ENCODE measurements at places on chromosomes 13 and 19.

DNA sequence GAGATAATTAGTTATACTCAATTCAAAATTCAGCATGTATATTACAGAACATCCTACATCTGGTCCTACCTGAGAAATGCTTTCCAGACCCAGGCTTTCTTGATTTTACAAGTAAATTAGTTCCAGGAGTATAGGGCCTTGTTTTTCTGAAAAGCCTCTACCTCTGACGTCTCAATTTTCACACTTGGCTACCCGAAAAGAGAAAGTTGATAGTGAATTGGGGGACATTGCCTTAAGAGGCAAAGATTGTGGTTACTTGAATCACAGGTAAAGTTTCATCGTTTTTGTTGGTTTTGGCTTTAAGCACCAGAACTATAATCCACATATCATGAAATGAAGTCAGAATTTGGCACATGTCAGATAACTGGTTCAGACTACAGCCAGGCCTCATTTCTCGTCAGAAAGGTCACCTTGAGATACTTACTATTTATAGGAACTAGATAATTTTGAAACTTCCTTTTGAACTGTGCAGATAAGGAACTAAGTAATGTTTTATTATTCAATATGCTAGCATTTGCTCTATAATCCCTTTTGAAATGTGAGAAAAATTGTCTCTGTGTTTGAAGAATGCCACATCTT is 30.8 kb downstream of the FAM124A start:
- no peak overlapping the region for H3K27ac ChIP-seq
- H3K36me3 ChIP-seq, result no peaks in the 10 kb centered on the region
- DNase-seq, result no peak
- peaks cover 11% of the 10 kb centered on the region for H3K4me1 ChIP-seq

DNA sequence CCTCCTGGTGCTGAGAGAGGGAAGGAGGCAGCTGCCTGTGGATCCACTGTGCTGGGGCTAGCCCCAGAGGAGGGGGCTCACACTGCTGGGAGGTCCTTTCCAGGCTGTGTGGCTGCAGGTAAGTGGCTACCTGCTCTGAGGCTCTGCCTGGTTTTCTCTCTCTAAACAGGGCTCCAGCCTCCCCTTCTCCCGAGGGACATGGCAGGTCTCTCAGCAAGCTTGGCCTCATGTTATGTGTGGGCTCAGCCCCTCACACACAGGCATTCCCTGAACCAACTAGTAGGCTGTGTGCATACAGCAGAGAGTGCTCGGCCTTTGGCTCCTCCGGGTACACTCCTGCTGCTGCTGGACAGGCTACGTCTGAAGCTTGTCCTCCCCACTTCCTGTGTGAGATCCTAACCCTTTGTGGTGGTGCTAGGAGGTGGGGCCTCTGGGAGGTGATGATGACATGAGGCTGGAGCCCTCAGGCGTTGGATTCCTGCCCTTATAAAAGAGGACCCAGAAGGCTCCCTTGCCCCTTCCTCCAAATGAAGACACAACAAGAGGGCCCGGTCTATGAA is 4.2 kb downstream of the ZNF835 start:
- H3K27me3 ChIP-seq, result no peaks in the 10 kb centered on the region
- no peak overlapping the region for H3K27ac ChIP-seq
- no peak for DNase-seq
- H3K36me3 ChIP-seq, result peaks cover 1% of the 10 kb centered on the region
- H3K4me1 ChIP-seq, result no peaks in the 10 kb centered on the region
- no peak overlapping the region for H3K4me3 ChIP-seq

DNA sequence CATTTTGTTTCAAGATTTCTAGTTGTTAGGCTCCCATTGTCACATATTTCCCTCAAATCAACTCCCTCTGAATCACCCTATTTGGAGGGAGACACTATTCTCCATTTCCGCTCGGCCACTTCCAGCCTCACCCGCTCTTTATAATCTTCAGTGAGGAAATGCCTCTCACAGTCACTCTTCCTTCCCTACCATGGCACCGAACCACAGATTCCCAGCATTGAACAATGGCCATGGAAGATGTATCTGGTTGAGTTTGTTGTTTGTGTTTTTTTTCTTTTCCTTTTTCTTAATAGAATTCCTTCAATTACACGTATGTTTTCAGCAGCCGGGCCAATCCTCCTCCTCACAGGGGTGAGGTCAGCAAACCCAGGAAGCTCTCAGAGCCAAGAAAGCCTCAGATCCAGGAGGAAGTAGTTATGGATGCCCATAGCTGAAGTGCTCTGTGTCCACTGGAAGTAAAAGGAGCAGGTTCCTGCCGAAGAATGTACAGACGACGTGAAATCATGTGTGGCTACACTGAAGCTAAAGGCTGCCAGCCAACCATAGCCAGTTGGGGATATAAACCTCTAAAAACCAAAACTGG is 472.1 kb downstream of the FOXO1 start:
- H3K4me3 ChIP-seq, result no peak overlapping the region
- peaks cover 4% of the 10 kb centered on the region for H3K36me3 ChIP-seq
- no peaks in the 10 kb centered on the region for H3K27me3 ChIP-seq
- no peak overlapping the region for H3K27ac ChIP-seq
- peaks cover 25% of the 10 kb centered on the region for H3K4me1 ChIP-seq

- H3K36me3 ChIP-seq, result peaks cover 12% of the 10 kb centered on the region
- DNase-seq, result no peak
- H3K4me3 ChIP-seq, result no peak overlapping the region
- no peak overlapping the region for H3K27ac ChIP-seq
- no peaks in the 10 kb centered on the region for H3K27me3 ChIP-seq
These were observed 8.2 kb downstream of the PROZ start for GRCh38 chr13:113166681-113167080.

DNA sequence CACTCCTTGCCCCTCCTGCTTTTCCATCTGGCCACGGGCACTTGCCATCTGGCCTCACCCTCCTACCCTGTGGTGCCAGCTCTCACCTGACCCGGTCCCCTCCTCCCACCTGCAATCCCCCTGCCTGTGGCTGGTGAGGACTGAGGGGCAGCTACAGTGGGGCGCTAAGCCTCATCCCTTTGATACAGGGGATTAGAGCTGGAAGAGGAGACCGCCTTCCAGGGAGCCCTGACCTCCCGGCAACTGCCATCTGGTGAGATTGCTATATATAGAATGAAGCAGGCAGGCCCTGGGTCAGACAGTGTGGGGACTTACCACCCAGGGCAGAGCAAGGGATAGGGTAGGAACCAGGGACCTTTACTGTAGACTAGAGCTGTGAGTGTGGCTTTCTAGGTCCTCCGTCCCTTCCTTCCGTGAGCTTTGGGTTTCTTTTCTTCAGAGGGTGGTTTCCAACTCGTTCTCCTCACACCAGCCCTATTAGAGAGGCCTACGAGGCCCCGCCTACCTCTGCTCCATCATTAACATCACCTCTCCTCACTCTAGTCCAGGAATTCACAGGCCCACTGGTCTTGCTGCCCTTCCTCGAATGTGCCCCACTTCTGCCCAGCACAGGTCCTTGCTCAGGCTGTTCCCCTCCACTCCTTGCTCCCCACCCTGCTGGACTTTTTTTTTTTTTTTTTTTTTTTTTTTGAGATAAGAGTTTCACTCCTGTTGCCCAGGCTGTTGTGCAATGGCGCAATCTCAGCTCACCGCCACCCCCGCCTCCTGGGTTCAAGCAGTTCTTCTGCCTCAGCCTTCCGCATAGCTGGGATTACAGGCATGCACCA is 7.7 kb downstream of the KASH5 start:
- no peaks in the 10 kb centered on the region for H3K27me3 ChIP-seq
- no peak for DNase-seq
- H3K4me1 ChIP-seq, result peaks cover 15% of the 10 kb centered on the region
- no peak overlapping the region for H3K4me3 ChIP-seq
- peaks cover 1% of the 10 kb centered on the region for H3K36me3 ChIP-seq

GRCh38 chr19:55486971-55487923 is 989 bp upstream of the SSC5D start:
- peak overlapping the region; percentile 64 for H3K27ac ChIP-seq
- no peak for DNase-seq
- peaks cover 12% of the 10 kb centered on the region for H3K4me1 ChIP-seq
- peaks cover 6% of the 10 kb centered on the region for H3K27me3 ChIP-seq
- peak overlapping the region; percentile 31 for H3K4me3 ChIP-seq

GRCh38 chr13:44989941-44990340 is 603 bp downstream of the GPALPP1 start:
- peak overlapping the region; percentile 95 for H3K4me3 ChIP-seq
- peak; percentile 11 for DNase-seq
- no peaks in the 10 kb centered on the region for H3K27me3 ChIP-seq

DNA sequence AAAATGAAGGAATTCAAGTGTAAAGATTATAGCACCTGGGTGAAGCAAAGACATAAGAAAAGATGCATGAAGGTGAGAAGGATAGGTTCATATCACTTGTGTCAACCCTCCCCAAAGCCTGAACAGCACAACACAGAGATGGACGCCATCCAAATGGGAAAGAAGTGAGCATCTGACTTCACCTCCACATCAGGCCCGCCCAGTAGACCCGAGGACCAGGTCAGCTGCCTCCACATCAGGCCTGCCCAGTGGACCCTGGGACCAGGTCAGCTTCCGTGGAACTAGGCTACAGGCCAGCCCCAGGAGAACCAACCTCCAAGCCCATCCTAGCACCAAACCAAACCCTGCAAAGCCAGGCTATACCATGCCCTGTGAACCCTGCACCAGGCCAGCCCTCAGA is 862.9 kb downstream of the UQCRFS1 start:
- H3K36me3 ChIP-seq, result no peaks in the 10 kb centered on the region
- no peak for DNase-seq
- H3K4me1 ChIP-seq, result no peaks in the 10 kb centered on the region
- no peak overlapping the region for H3K27ac ChIP-seq
- no peak overlapping the region for H3K4me3 ChIP-seq

- H3K27me3 ChIP-seq, result peaks cover 21% of the 10 kb centered on the region
- peaks cover 6% of the 10 kb centered on the region for H3K36me3 ChIP-seq
- no peak overlapping the region for H3K4me3 ChIP-seq
- H3K4me1 ChIP-seq, result peaks cover 8% of the 10 kb centered on the region
- no peak for DNase-seq
- no peak overlapping the region for H3K27ac ChIP-seq
These were observed 3.0 kb downstream of the LATS2 start for GRCh38 chr13:21058361-21058760.

DNA sequence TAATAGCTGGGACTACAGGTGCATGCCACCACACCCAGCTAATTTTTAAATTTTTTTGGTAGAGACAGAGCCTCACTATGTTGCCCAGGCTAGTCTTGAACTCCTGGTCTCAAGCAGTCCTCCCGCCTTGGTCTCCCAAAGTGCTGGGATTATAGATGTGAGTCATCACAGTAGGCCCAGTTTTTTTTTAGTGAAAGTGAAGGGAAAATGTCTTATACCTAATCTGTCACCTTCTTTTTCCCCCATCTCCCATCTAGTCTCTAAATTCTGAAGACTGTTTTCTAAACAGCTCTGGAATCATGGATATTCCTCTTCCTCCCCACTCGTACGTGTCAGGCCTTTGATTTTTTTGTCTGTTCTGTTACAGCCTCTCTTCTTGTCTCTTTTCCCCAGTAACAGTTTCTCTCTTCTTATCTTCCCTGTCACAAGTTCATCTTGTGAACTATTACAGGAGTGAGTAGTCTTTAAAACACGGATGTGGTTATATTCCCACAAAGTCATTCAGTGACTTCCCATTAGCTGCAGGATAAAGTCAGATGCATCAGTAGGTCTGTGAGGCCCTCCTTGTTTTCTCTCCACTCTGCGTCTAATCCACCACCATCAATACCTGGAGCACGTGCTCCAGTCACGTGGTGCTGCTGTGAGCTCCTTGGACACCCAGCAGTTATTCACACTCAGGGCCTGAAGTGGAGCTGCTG is 2.9 kb downstream of the CDC16 start:
- H3K27me3 ChIP-seq, result no peaks in the 10 kb centered on the region
- no peak for DNase-seq
- H3K4me3 ChIP-seq, result peak overlapping the region; percentile 27
- peaks cover 50% of the 10 kb centered on the region for H3K36me3 ChIP-seq
- peaks cover 28% of the 10 kb centered on the region for H3K4me1 ChIP-seq

DNA sequence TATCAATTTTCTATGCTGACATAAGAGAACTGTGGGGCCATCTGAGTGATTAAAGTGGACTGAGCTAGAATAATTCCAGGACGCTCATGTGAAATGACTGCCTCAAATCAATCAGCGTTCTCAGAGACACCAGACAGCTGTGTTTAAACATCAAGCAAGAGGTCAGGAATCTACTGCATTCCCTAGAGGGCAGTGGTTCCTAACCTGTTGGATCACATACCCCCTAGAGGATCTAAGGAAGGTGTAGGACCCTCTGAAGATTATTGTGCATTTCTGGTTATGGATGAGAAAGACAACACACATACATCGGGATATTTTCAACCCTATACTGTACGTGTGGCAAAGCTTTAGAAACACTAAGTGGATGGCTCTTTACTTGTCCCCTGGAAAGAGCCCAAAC is 51.8 kb upstream of the FREM2 start:
- H3K4me1 ChIP-seq, result no peaks in the 10 kb centered on the region
- H3K36me3 ChIP-seq, result no peaks in the 10 kb centered on the region
- DNase-seq, result no peak

DNA sequence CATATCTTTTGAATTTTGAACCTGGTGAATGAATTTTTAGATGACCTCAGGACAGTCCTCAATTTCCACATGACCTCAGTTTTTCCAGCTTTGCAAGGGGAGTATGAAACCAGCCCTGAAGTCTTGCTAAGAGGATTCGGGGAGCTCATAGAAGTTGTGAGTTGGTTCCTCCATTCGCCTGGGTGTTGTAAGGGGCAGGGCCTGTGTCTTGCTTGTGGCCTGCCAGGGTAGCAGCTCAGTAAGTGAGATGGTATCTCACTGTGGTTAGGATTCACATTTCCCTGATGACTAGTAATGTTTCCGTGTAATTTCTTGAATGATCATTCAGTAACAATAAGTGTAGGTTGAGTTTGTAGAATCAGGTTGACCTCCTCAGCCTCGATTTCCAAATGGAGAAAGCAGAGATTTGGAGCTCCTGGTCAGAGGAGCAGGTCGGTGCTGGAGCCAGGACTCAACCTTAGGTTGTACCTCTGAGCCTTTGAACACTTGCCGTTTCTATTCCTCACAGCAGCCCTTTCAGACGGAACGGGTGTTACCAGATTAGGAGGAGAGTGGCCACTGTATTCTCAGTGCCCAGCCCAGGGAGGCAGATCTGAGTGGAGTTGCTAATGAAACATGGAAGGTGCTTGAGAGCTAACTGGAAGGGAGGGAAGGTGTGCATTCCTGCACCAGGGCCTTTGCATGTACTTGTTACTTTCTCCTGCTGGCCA is 14.6 kb downstream of the NACC1 start:
- no peaks in the 10 kb centered on the region for H3K27me3 ChIP-seq
- peaks cover 40% of the 10 kb centered on the region for H3K4me1 ChIP-seq
- peaks cover 8% of the 10 kb centered on the region for H3K36me3 ChIP-seq
- peak overlapping the region; percentile 36 for H3K27ac ChIP-seq
- peak overlapping the region; percentile 51 for H3K4me3 ChIP-seq

- H3K4me3 ChIP-seq, result no peak overlapping the region
- H3K36me3 ChIP-seq, result peaks cover 2% of the 10 kb centered on the region
- no peak for DNase-seq
- peaks cover 24% of the 10 kb centered on the region for H3K27me3 ChIP-seq
- H3K27ac ChIP-seq, result no peak overlapping the region
- no peaks in the 10 kb centered on the region for H3K4me1 ChIP-seq
These were observed 5.9 kb upstream of the ZNF551 start for GRCh38 chr19:57675881-57676280.

GRCh38 chr13:50257646-50258045 is 242.4 kb downstream of the KCNRG start:
- H3K4me1 ChIP-seq, result peaks cover 55% of the 10 kb centered on the region
- no peaks in the 10 kb centered on the region for H3K27me3 ChIP-seq
- DNase-seq, result no peak
- no peak overlapping the region for H3K4me3 ChIP-seq
